GM12878 (cell line): ENCODE measurements at places on chromosomes 2 and 18.

DNA sequence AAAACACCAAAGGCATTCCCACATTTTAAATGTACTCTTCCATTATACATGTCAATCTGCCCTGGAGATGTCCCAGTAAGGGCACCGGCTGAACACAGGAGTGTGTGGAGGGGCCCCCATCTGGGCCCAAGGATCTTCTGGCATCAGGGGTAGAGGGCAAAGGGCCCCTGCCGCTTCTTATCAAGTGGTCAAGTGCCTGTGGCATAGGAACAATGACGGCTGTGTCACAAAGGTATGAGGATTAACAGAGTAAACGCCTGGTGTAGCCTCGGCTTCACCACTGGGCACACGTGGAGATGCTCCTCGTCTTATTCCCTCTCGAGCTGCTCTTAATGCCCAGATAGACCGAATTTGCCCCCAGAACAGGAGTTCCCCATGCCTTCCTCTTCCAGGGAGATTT is 169.7 kb upstream of the GLI2 start:
- no peak for DNase-seq
- H3K4me1 ChIP-seq: no peaks in the 10 kb centered on the region
- H3K27me3 ChIP-seq: no peaks in the 10 kb centered on the region
- H3K27ac ChIP-seq: no peak overlapping the region
- no peaks in the 10 kb centered on the region for H3K36me3 ChIP-seq

DNA sequence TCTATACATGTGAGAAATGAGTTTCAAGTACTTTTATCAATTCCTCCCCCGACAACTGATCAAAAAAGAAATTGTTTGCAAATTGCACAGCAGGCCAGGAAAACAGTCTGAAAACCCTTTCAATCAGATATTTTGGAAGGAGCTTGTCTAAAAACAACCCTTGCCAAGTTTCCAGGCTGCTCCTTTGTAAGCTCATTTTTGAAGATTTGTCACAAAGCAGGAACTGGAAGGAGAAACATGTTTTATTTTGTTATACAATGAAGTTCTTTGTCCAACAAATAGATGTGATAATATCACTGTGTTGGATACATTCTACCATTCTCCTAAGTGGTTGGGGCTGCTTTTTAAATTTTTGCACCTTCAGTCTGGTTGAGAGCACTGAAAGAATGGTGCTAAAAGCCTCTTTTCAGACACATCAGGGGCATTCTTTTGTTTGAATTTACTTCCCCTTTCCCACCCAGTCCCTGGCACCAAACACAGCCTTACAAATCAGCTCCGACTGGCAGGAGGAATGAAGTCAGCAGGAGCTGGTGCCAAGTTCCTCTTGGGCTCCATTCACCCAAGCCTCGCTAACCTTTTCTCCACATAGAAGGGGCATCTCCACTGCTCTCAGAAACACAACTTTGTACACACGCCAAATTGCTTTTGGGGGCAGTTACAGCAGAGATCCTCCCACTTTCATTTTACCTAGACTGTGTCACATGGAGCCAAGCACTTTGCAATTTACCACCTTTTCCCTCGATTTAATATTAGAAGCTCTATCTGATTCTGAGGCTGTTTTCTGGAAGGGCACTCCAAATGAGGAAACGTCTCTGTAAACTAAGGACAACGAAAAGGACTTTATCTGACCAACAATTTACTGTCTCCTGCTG is 88.0 kb downstream of the C1D start:
- H3K4me3 ChIP-seq: no peak overlapping the region
- DNase-seq: no peak
- 0 out of 2 replicates have a peak, but pooled peaks cover 2% of the 10 kb centered on the region for H3K27me3 ChIP-seq
- no peaks in the 10 kb centered on the region for H3K36me3 ChIP-seq
- no peak overlapping the region for H3K27ac ChIP-seq

DNA sequence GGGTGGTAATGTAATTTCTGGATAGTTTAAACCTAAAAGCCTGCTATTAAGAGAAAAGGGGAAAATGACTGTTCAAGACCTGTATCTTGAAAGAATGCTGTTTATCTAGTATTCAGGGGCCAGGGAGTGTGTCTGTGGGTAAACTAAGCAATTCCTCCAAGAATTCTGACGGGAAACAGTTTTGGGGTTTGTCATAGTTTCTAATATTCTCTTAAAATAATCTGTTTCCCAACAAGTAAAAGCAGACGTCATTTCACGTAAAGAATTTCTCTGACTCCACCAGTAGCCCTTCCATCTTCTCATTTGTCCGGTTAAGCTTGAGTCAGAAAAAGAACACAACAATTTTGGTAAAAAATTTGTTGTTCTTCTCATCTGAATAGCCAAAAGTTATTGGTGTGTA is 232.1 kb upstream of the EPAS1 start:
- H3K36me3 ChIP-seq: no peaks in the 10 kb centered on the region; the same call in 1 of the 2 replicates
- no peaks in the 10 kb centered on the region for H3K4me1 ChIP-seq
- H3K27ac ChIP-seq: no peak overlapping the region
- no peak overlapping the region for H3K4me3 ChIP-seq

GRCh38 chr2:199977984-199978415 is 22.6 kb downstream of the MAIP1 start:
- H3K27me3 ChIP-seq: no peaks in the 10 kb centered on the region
- no peaks in the 10 kb centered on the region for H3K36me3 ChIP-seq
- DNase-seq: peak; percentile 64
- 0 out of 2 replicates have a peak, but pooled peaks cover 5% of the 10 kb centered on the region for H3K4me1 ChIP-seq
- no peak overlapping the region for H3K27ac ChIP-seq
- no peak overlapping the region for H3K4me3 ChIP-seq

GRCh38 chr2:240220371-240220770 is 79.9 kb upstream of the OTOS start:
- no peaks in the 10 kb centered on the region for H3K36me3 ChIP-seq
- no peak for DNase-seq
- no peak overlapping the region for H3K4me3 ChIP-seq
- no peaks in the 10 kb centered on the region; the same call in 1 of the 2 replicates for H3K27me3 ChIP-seq
- H3K4me1 ChIP-seq: no peaks in the 10 kb centered on the region

DNA sequence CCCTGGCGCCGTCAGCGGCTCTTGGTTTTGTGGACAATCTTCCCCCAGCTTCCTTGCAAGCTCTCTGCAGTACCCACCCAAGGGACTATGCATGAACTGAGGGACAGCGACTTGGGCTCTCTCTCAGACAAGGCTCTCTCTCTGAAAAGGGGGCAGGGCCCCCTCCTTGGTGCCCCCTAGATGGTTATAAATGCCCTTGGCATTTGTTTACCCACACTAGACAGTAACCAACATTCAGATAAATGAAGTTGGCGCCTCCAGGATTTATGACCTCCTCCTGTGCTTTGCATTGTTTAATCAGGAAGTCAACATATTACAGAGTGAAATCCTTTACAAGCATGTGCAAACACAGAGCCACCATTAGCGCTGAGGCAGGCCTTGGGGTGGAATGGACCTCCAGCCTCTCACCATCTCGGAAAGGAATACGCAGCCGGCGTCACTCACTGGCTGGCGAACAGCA is 547.4 kb upstream of the ID2 start:
- H3K36me3 ChIP-seq: no peaks in the 10 kb centered on the region
- no peak overlapping the region for H3K27ac ChIP-seq
- H3K4me3 ChIP-seq: no peak overlapping the region
- no peaks in the 10 kb centered on the region for H3K4me1 ChIP-seq
- H3K27me3 ChIP-seq: no peaks in the 10 kb centered on the region

DNA sequence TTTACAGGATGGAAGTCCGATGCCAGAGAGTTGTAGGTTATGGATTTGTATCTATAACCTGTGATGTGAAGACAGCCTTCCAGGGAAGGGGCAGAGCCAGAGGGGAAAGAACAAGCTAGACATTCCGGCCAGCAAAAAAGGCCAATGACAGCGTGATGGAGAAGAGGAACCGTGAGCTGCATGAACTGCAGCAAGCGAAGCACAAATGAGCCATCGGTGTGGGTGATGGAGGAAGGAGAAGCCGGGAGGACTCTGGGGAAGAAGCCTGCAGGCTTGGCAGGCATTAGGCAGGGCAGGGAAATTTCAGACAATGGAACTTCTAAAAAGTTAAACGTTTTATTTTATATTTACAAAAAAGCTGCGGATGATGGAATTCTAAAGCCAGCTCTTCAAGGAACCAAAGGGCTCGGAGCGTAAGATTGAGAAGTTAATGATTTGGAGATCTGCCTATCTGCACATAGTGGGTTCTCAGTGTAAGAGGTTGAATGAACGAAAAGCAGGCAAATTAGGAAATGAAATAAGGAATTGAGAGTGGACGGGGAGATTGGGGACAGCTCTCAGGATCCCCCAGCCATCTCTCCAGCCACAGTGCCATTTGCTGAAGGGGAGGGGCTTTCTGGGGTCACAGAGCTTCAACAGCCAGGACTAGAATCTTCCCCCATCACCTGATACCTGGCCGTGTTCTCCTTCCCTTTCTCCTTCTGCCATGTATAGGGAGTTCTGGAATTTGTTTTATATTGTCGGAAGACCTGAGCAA is 28.4 kb downstream of the NGEF start:
- H3K27me3 ChIP-seq: no peaks in the 10 kb centered on the region; the same call in 1 of the 2 replicates
- no peak for DNase-seq
- H3K27ac ChIP-seq: no peak overlapping the region
- H3K36me3 ChIP-seq: no peaks in the 10 kb centered on the region
- H3K4me1 ChIP-seq: no peaks in the 10 kb centered on the region

- H3K4me3 ChIP-seq: no peak overlapping the region
- no peaks in the 10 kb centered on the region for H3K36me3 ChIP-seq
- H3K27ac ChIP-seq: no peak overlapping the region
- no peaks in the 10 kb centered on the region for H3K27me3 ChIP-seq
- no peak for DNase-seq
These were observed 114.4 kb downstream of the SMAD7 start for GRCh38 chr18:48836231-48836805.

DNA sequence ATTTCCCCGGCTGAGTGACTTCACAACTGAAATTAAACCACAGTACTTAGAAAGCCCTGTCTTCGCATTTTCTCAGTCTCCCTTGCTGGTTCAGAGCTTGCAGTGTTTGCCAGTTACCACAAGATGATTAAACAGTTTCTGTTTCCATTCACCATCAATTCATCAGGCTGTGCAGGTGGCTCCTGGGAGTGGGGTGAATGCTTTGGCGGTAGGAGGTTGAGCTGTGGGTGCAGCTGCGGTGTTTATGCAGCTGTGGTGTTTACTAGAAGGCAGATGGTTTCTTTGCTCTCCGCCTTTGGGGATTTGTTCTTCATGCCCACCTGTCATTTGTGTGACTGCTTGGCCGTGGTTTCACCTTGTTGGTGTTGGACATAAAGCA is 16.1 kb downstream of the ACOXL start:
- peak; percentile 98 for DNase-seq
- no peak overlapping the region for H3K27ac ChIP-seq
- H3K27me3 ChIP-seq: no peaks in the 10 kb centered on the region
- H3K4me1 ChIP-seq: peaks cover 19% of the 10 kb centered on the region; the same call in 1 of the 2 replicates
- H3K4me3 ChIP-seq: peak overlapping the region; percentile 21; the same call in 1 of the 2 replicates
- no peaks in the 10 kb centered on the region for H3K36me3 ChIP-seq

- H3K4me3 ChIP-seq: no peak overlapping the region
- no peaks in the 10 kb centered on the region for H3K36me3 ChIP-seq
- H3K4me1 ChIP-seq: no peaks in the 10 kb centered on the region
- no peaks in the 10 kb centered on the region for H3K27me3 ChIP-seq
These were observed 148.5 kb downstream of the LNPK start for GRCh38 chr2:175853616-175853890.

GRCh38 chr18:55185391-55185790 is 226.1 kb upstream of the CCDC68 start:
- DNase-seq: no peak
- H3K4me3 ChIP-seq: no peak overlapping the region
- H3K27ac ChIP-seq: no peak overlapping the region
- H3K4me1 ChIP-seq: no peaks in the 10 kb centered on the region

- H3K27me3 ChIP-seq: no peaks in the 10 kb centered on the region
- H3K4me1 ChIP-seq: peaks cover 8% of the 10 kb centered on the region
- no peak for DNase-seq
- H3K36me3 ChIP-seq: no peaks in the 10 kb centered on the region
- no peak overlapping the region for H3K27ac ChIP-seq
These were observed 11.0 kb upstream of the PLEKHM3 start for GRCh38 chr2:208036357-208036756.

- H3K27ac ChIP-seq: no peak overlapping the region
- no peak for DNase-seq
- no peaks in the 10 kb centered on the region for H3K4me1 ChIP-seq
- no peaks in the 10 kb centered on the region for H3K27me3 ChIP-seq
- H3K36me3 ChIP-seq: no peaks in the 10 kb centered on the region
These were observed 969.7 kb downstream of the DCDC2C start for GRCh38 chr2:4673025-4673489.
